ELF-1 (cell line): ENCODE measurements at places on chromosomes 1 and 21.

DNA sequence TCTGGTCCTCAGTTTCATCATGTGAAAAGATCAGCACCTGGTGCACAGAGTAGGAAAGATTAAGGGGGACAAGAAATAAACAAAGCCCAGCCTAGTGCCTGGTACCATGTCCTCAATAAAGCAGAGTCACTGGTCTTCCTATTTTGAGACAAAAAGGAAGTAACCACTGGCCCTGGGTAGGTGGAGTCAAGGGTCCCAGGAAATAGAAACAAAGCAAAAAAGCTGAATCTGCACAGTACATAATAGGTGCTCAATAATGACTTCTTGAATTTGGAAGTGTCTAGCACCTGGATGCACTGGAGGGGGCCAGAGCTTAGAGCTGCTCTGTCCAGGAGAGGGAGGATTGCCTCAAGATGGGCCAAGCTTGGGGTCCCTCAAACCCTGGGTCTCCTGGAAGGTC is 1.9 kb upstream of the EPHB2 start:
- DNase-seq = no peak

GRCh38 chr21:14284481-14284880 is 68.5 kb downstream of the RBM11 start:
- no peak for DNase-seq

GRCh38 chr1:186086583-186086982 is 288.5 kb downstream of the TPR start:
- no peak for DNase-seq

DNA sequence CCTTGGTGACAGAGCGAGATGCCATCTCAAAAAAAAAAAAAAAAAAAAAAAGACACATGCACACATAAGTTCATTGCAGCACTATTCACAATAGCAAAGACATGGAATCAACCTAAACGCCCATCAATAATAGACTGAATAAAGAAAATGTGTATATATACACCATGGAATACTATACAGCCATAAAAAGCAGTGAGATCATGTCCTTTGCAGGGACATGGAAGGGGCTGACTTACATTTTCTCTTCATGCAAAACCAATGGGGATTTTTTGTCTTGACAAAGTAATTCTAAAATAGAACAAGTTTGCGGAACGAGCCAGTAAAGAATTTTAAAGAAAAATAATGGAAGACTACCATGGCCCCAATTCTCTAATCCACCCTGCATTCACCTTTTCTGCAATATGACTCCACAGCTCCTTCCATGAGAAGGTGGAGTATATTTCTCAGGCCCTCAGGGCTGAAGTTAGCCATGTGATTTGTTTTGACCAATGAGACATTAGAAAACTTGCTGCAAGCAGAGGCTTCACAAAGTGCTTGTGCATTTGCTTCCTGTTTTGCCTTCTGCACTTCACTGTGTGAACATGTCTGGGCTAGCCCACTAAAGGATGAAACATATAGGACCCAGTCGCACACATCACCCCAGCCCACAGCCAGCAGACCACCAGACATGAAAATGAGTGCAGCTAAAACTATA is 78.8 kb upstream of the NR5A2 start:
- peak; percentile 8 for DNase-seq

- no peak for DNase-seq
Measured at GRCh38 chr1:190439447-190439846, 38.2 kb downstream of the BRINP3 start.

DNA sequence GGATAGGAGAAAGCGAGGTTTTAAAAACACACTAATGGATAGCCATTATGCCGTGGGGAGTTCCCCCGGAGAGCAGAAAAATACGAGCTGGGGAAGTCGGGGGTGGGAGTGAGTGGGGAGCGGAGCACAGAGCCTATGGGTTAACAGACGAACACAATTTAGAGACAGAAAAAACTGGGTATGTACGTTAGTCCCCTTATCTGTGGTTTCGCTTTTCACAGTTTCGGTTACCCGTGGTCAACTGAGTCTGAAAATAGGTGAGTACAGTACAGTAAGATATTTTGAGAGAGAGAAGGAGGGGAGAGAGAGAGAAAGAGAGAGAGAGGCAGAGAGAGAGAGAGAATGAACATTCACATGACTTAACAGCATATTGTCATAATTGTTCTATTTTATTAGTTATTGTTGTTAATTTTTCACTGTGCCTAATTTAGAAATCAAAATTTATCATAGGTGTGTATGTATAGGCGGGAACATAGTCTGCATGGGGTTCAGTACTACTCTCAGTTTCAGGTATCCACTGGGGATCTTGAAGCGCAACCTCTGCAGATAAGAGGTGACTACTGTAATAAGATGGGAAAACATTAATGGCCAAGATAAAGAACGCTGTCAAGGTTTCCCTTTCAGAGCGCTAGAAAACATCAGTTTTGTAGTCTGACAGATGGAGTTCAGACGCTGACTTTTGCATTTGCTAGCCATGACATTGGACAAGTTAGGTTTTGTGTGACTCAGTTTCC is 125.6 kb upstream of the LMO4 start:
- DNase-seq = no peak

- no peak for DNase-seq
Measured at GRCh38 chr1:72780212-72780611, 497.9 kb upstream of the NEGR1 start.

- no peak for DNase-seq
Measured at GRCh38 chr1:67635055-67635809, 49.8 kb upstream of the GADD45A start.

GRCh38 chr1:18191481-18192155 is 84.0 kb downstream of the IGSF21 start:
- no peak for DNase-seq

DNA sequence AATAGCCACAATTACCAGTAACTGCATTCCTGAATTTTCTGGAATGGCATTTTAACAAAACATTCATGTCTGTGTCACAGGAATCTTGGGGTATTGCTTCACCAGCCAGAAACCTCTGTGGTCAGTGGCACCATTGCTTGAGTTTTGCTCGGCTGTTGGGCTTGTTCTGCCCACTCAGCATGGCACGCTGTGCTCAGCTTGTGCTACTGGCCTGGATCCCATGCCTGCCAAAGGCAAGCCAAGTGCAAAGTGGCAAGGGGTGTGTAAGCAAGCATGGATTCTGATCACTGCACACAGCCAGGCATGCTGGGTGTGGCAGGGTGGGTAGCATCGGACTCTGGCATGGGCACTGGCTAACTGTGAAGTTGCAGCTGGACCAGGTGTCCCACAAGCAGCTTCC is 1150.9 kb downstream of the MRPL39 start:
- DNase-seq = no peak

DNA sequence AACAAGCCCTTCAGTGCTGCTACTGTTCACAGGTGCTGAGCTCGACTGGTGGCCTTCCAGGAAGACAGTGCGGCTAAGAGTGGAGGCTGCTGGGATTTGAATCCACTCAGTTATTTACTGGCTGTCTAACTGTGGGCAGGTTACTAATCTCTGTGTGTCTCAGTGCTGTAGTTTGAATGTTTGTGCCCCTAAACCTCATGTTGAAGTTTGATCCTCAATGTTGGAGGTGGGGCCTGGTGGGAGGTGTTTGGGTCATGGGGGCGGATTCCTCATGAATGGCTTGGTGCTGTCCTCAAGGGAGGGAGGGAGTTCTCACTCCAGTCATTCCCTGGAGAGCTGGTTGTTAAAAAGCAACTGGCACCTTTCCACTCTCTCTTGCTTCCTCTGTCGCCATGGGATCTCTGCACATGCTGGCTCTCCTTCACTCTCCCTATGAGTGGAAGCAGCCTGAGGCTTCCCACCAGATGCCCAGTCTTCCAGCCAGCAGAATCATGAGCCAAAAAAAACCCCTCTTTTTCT is 334.8 kb downstream of the RPS6KC1 start:
- no peak for DNase-seq

GRCh38 chr21:36199021-36199420 is 42.4 kb downstream of the DOP1B start:
- DNase-seq = no peak

DNA sequence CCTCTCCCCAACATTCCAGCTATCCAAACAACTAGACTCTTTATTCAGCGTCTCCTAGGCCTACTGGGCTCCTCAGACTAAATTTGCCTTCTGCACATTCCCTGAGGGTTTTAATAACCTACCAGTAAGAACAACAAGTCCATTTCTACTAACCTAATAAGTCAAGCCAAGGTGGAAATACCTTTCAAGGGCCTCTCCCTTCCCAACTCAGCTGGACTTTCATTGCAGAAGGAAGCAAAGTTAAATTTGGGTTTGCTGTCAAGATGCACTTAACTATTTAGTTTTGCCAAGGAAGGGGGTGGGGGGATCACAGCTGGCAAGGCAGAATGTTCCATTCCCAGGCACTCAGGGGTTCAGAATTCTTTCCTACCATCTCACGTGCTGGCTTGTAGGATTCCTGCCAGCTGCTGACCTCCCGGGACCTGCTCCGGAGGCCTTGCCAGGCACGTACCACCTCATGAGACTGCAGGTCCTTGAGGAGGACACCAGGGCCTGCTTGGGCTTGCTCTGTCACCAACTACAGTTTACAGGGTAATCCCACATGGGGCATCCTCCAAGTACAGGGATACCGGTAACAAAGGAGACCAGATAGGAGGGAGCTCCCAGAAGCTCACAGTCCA is 29.8 kb downstream of the SLC30A1 start:
- DNase-seq = no peak

GRCh38 chr1:93605026-93605568 is 76.5 kb downstream of the BCAR3 start:
- DNase-seq = no peak

GRCh38 chr21:16572032-16572431 is 842.2 kb downstream of the USP25 start:
- no peak for DNase-seq

GRCh38 chr1:93592551-93592949 is 89.1 kb downstream of the BCAR3 start:
- DNase-seq = no peak

GRCh38 chr1:230145953-230146476 is 79.0 kb downstream of the GALNT2 start:
- DNase-seq = no peak

DNA sequence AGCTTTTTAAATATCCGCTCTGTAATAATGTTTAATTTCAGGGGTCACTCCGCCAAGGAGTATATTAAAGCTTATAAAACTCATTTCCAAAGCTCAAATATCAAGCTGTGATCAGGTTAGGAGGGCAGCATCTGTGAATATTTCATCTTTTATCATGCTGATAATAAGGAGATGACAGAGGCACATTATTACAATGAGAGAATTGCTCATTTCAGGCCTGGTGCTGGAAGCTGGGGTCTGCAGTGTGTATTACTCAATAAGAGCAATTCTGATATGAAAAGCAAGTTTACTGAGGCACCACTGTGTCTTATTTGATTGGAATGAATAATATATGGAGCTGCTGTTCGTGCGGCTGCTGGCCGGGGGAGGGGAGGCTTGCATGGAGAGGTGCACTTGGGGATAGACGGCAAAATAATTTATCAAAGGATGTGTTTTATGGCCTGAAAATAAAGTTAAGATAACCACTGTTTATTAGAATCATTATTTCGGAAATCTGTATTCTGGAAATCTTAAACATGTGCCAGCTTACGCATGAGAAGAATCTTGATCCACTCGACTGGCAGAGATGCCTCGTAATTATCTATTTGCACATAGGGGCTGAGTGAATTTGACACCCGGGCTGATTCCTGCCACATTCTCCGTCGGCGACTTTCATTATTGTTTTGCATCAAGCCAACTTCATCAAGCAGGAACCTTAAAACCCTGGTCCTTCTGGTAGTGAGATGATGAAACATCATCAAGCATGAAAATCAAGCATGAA is 173.2 kb downstream of the RRAGC start:
- DNase-seq = no peak

DNA sequence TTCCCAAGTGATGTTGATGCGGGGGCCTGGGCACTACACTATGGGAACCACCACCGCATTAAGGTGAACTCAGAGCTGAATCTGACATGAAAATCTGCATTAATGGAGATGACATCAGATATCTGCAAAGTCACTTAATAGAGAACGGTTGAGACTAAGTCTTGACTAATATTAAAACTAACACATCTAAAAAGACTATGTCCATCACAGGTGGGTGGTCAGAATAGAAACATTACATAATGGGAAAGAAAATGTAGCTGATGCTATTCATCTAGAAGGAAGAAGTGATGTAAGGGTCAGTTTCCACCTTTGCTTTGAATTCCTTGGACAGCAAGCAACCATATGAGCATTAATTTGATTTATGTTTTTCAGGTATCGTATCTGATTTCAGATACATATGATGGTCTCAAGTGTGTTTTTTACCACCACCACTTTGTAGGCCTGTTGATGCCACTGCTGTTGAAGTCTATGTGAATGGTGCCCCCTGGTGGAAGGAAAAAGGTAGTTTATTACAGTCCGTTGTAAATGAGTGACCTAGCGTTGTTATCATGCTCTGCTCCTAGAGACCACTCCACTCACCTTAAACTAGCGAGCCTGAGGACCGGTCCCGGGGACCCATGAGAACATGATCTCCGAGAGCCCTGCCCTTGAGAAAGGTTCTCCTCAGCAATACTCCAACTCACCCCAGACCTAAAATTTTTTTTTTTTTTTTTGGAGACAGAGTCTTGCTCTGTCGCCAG is 73.5 kb downstream of the BACH1 start:
- peak; percentile 63 for DNase-seq

DNA sequence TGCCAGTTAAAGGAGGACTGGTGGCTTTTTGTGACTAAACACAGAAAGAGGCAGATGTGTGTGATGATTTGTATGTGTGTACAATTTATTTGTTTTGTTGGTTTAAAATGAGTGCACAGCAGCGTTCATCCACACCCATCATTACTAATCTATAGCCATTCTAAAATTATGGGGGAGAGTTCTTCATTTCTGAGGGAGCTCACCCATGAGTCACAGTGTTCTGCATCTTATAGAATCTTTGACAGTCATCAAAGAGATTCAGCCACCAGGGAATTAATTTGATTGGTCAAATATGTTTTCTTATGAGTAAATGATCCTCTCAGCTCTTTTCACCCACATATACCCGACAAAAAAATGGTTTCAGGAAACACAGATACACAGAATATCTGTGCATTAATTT is 147.9 kb downstream of the GREM2 start:
- no peak for DNase-seq

DNA sequence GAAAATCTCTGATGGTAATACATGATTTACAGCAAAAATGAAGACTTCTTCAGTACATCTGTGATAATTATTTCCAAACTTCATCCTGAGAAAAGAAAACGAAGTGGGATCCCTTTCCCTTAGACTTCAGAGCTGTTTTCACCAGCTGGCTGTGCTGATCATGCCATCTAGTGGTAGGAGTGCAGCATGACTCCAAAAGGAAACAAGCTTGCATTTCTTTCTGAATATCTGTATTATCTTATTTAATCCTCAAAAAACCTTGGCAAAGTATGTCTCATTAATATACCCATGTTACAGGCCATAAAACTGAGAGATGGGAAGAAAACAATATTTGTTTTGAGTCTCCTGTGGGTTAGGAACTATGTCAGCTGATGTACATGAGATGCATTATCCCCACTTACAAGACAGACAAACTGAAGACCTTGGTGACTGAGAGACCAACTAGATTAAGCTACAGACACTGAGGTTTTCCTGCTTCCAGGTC is 9.8 kb upstream of the GJA8 start:
- peak; percentile 30 for DNase-seq

GRCh38 chr1:165010418-165011070 is 346.0 kb downstream of the LMX1A start:
- DNase-seq = no peak

GRCh38 chr21:16079830-16080229 is 350.0 kb downstream of the USP25 start:
- DNase-seq = no peak
